ENCODE measurements at places on chromosomes 6 and 20.

GRCh38 chr20:17619351-17620093 lies 49.6 kb downstream of the DSTN start:
- DNase-seq: no peak

- no peak for DNase-seq
Observed at GRCh38 chr6:119493980-119494379, 144.4 kb upstream of the MAN1A1 start.

- no peak for DNase-seq
Observed at GRCh38 chr6:146813554-146813953, 214.8 kb downstream of the ADGB start.

GRCh38 chr6:119296036-119297035 lies 53.2 kb downstream of the MAN1A1 start:
- no peak for DNase-seq

DNA sequence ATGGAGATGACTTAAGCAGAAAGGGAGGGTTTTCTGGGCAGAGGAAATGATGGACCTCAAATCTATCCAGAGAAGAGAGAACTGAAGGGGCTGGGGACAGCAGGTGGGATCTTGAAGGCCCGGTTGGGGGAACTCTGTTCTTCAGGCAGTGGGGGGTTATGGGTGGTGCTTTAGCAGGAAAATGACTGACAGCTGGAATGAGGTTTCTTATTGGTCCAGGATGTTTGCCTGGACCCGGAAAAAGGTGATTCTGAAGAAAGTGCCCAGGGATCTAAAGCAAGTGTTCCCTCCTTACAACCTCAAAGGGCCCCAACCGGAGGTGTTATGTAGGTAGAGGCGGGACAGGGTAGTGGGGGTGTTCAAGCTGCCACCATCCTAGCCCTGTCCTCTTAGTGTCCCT lies 11.3 kb upstream of the LKAAEAR1 start:
- no peak for DNase-seq

- no peak for DNase-seq
Observed at GRCh38 chr6:20444786-20445271, 43.1 kb downstream of the E2F3 start.

- no peak for DNase-seq
Observed at GRCh38 chr20:55472704-55473103, 532.6 kb downstream of the CBLN4 start.

Measured in stimulated activated CD8-positive, alpha-beta memory T cell treated with anti-CD3 and anti-CD28 coated beads, Interleukin-4, amount 100 ng/mL, for 48 hours (primary cell).